RWPE2 (cell line): ENCODE measurements at places on chromosomes 3 and 15.

- H3K4me3 ChIP-seq, result no peak overlapping the region
- no peak overlapping the region for H3K27ac ChIP-seq
Observed at GRCh38 chr3:144200466-144200865, 228.8 kb downstream of the DIPK2A start.

DNA sequence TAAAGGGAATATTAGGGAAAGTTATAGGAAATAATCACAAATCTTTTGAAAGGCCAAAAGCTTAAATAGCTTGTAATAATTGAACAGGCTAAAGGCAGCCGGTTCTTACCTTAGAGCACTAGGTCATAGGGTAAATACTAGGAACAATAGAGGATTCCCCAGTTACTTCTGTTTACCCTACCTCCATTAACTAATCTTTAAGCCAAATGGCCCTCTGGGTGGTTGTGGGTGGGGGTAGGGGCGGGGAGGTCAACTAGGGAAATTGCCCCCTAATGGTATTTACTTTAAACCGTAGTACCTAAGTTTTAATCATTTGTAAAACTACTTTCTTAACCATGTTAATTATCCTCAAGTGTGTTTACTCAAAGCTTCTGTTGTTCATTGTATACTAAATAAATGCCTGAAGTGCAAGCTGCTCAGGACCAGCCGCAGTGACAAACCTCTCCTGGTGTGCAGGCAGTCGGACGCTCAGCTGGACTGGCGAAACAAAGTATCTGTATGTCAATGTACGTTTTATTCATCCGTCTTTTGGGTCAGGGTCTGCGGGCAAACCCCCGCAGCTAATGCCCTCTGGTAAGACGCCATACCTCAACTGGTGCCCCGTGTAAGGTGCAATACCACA is 18.9 kb downstream of the MAGEL2 start:
- H3K36me3 ChIP-seq, result no peaks in the 10 kb centered on the region
- peaks cover 33% of the 10 kb centered on the region for H3K27me3 ChIP-seq
- DNase-seq, result no peak
- H3K4me1 ChIP-seq, result no peaks in the 10 kb centered on the region
- H3K4me3 ChIP-seq, result no peak overlapping the region

GRCh38 chr3:108221393-108221792 is 831 bp downstream of the IFT57 start:
- DNase-seq, result no peak
- H3K36me3 ChIP-seq, result peaks cover 17% of the 10 kb centered on the region
- H3K4me3 ChIP-seq, result peak overlapping the region; percentile 64
- H3K27ac ChIP-seq, result no peak overlapping the region
- H3K27me3 ChIP-seq, result no peaks in the 10 kb centered on the region

DNA sequence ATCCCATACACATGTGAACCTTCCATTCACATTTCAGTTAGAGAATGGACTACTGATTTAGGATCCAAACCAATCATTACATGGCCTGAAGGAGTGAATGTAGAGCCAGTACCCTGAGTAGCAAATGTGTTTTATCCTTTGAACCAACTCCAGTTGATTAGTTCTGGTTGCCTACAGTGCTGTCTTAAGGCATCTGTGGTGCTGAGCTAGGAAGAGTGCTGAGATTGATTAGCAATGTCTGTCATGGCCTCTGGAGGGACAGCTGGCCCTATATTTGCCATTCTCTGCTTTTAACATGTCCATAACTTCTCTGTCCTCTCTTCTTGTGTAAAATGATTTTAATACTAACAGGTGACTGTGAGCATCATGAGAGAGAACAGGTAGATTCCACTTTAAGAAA is 11.1 kb downstream of the LRTM1 start:
- H3K36me3 ChIP-seq, result no peaks in the 10 kb centered on the region
- H3K4me3 ChIP-seq, result no peak overlapping the region
- no peak for DNase-seq
- no peaks in the 10 kb centered on the region for H3K4me1 ChIP-seq
- H3K27ac ChIP-seq, result no peak overlapping the region

DNA sequence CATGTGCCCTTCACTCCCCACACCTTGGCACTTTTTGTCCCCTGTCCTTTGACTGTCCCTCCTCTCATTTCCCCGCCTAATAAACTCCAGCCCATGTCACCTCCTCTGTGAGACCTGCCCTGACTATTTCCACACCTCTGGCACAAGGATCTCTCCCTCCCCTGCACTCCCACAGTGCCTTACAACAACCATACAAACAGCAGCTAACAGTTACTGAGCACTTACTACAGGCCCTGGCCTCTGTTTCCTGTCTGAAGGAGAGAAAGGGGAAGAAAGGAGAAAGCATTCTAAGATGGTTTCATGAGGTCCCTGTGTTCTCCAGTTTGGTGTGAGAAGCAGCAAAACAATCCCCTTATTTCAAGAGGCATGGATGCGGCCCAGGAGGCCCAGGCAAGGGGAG is 20.0 kb upstream of the TRH start:
- H3K27me3 ChIP-seq, result peaks cover 2% of the 10 kb centered on the region
- DNase-seq, result no peak
- H3K36me3 ChIP-seq, result no peaks in the 10 kb centered on the region
- no peaks in the 10 kb centered on the region for H3K4me1 ChIP-seq
- no peak overlapping the region for H3K4me3 ChIP-seq
- no peak overlapping the region for H3K27ac ChIP-seq

GRCh38 chr3:70096376-70097066 is 97.0 kb downstream of the SAMMSON start:
- peaks cover 5% of the 10 kb centered on the region for H3K27me3 ChIP-seq
- no peak for DNase-seq
- H3K4me1 ChIP-seq, result no peaks in the 10 kb centered on the region
- H3K27ac ChIP-seq, result no peak overlapping the region

DNA sequence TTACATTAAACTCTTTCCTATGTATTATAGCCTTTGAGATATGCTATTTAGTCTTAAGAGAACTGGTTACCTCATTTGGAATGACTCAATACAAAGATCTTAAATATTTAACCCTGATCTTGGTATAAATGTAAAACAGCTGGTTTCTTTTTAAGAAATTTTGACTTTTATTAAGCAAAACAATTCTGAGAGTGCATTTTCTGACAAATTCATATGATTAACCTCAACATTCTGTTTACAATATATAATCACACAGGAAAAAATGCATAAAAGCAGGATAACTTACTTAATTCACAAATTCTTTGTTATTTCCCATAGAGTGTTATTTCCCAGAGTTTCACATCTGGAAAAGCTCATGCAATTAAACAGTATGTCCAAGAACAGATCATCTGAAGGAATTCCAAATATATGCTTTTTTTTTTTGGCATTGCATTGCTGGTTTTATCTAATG is 400.4 kb upstream of the THBS1 start:
- H3K4me1 ChIP-seq, result peaks cover 74% of the 10 kb centered on the region
- DNase-seq, result no peak
- H3K36me3 ChIP-seq, result no peaks in the 10 kb centered on the region
- peak overlapping the region; percentile 100 for H3K27ac ChIP-seq

- H3K27ac ChIP-seq, result no peak overlapping the region
- no peaks in the 10 kb centered on the region for H3K4me1 ChIP-seq
Observed at GRCh38 chr15:37124331-37124730, 24.0 kb upstream of the MEIS2 start.

DNA sequence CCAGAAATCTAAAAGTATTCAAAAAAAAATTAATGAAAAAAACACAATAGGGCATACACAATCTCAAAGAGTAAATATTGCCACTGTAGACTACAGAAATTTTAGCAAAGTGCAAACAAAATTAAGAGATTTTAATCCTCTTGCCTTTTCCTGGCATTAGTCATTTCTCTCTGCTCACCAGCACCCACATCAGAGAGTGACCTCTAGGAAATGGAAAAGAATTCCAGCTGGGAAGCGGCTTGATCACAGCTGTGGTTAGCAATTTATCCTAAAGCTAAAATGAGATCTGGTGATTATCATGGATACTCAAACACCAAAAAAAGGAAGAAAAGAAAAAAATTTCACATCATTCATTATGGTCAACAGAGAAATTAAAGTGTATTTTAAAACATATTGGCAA is 7.5 kb downstream of the CSNK1G1 start:
- no peaks in the 10 kb centered on the region for H3K27me3 ChIP-seq
- peaks cover 70% of the 10 kb centered on the region for H3K36me3 ChIP-seq
- no peak for DNase-seq
- H3K27ac ChIP-seq, result no peak overlapping the region
- no peak overlapping the region for H3K4me3 ChIP-seq

DNA sequence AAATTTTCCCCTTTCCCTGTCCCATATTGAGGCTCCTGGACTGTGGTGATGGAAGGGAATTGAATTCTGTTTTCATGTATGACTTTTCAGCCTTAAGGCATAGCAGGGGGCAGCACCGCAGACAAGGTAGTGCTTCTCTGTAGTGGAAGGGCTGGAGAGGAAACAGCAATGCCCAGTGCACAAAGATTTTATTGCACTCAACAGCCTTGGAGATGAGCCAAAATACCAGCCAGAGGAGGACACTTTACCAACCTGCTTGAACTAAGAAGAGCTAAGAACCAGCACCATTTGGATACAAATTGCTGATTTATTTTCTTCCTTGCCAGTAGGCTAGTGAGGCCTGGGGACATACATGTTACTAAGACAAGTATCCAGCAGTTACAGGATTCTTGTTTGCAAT is 98.7 kb downstream of the KCNMB2 start:
- H3K27me3 ChIP-seq, result no peaks in the 10 kb centered on the region
- no peaks in the 10 kb centered on the region for H3K4me1 ChIP-seq
- no peak for DNase-seq
- H3K27ac ChIP-seq, result no peak overlapping the region
- no peak overlapping the region for H3K4me3 ChIP-seq
- H3K36me3 ChIP-seq, result no peaks in the 10 kb centered on the region

- no peaks in the 10 kb centered on the region for H3K4me1 ChIP-seq
- DNase-seq, result no peak
- H3K27ac ChIP-seq, result no peak overlapping the region
- no peaks in the 10 kb centered on the region for H3K36me3 ChIP-seq
Observed at GRCh38 chr3:16697443-16698147, 92.4 kb upstream of the DAZL start.

DNA sequence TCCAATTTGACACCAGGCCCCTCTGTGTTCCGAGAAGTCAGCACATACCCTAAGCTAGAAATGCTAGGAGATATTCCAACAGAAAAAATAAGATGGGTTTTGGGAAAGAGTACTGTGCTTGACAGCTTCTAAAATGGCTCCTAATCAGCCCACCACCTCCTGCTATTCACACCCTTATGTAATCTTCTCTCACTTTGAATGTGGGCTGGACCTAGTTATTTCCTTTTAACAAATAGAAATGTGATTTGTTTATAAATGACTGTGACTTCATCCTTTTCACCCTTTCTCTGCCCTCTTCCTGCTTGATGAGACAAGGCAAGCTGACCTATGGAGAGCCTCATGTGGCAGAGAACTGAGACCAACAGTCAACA is 961.1 kb downstream of the FHIT start:
- no peak overlapping the region for H3K27ac ChIP-seq
- H3K4me3 ChIP-seq, result no peak overlapping the region
- H3K36me3 ChIP-seq, result no peaks in the 10 kb centered on the region
- H3K4me1 ChIP-seq, result no peaks in the 10 kb centered on the region
- H3K27me3 ChIP-seq, result no peaks in the 10 kb centered on the region
- DNase-seq, result no peak

DNA sequence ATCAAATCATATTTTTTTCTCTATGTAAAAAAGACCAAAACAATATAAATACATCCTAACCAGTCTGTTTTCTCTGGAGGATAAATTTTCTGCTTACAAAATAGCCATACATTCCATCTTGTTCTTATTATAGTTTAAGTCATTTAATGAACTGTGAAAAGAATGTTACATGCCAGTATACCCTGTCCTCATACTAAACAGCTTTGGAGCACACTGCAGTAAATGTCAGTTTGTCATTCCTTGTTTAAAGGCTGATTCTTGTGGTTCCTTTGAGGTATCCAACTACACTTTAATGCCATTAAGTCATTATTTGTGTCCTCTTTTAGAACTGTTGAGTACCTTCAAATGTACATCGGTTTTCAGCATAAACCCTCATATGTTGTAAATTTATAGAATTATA is 52.7 kb upstream of the DCBLD2 start:
- H3K4me3 ChIP-seq, result no peak overlapping the region
- no peaks in the 10 kb centered on the region for H3K27me3 ChIP-seq
- H3K27ac ChIP-seq, result peak overlapping the region; percentile 82
- no peak for DNase-seq
- peaks cover 22% of the 10 kb centered on the region for H3K4me1 ChIP-seq
- no peaks in the 10 kb centered on the region for H3K36me3 ChIP-seq

GRCh38 chr3:12953201-12953995 is 112.0 kb upstream of the RPL32 start:
- H3K27ac ChIP-seq, result no peak overlapping the region
- DNase-seq, result no peak
- H3K36me3 ChIP-seq, result no peaks in the 10 kb centered on the region
- H3K27me3 ChIP-seq, result no peaks in the 10 kb centered on the region

DNA sequence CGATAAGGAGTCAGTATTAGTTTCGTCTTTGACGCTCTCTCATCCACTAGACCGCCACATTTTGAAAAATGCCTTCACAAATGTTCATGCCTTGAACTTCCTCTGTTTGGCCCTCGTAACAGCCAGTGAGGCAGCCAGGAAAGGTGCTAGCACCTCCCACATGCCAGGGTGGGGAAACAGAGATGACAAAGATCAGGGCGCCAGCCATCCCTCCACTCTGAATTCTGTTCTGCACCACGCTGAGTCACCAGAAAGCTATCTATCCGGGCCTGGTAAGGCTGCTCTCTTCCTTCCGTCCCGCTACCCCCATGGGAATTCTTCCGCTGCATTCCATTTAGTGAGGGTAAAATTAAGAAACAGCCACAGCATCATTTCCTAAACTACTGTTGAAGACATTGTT is 31.3 kb upstream of the BCL2L10 start:
- no peaks in the 10 kb centered on the region for H3K27me3 ChIP-seq
- peaks cover 16% of the 10 kb centered on the region for H3K4me1 ChIP-seq
- H3K27ac ChIP-seq, result peak overlapping the region; percentile 71
- no peak overlapping the region for H3K4me3 ChIP-seq
- H3K36me3 ChIP-seq, result peaks cover 46% of the 10 kb centered on the region
- peak; percentile 92 for DNase-seq

DNA sequence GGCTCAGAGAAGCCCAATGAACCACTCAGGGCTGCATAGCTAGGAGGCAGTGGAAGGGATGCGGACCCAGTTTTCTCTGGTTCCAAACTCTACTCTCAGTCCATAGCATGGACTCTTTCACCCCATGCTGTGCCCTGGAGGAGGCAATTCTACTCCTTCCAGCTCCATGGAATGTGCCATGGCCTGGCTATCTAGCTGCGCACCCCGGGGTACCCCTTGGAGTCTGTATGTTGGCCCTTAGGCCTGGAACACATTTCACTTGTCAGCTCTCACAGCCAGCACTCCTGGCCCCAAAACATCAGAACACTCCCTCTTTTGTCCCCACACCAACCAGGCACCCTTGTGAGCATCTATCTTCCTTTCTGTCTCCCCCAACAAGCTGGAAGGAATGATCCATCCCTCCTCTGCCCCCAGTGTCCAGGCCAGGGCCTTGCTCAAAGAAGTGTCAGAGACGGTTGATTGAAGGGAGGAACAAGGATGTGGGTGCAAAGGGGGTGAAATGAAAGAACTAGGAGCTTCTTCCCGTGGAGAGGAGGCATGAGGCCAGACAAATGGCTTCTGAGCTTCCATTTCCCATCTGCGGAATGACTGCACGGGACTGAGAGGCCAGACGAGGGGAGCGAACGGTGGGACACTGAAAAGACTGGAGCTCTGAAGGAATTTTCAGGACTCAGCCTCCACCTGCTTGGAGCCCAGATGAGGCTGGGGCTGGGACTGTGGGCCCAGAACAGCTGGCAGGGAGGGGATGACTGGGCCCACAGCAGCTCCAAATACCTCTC is 2.8 kb downstream of the PRSS50 start:
- H3K27ac ChIP-seq, result no peak overlapping the region
- no peak overlapping the region for H3K4me3 ChIP-seq
- no peaks in the 10 kb centered on the region for H3K36me3 ChIP-seq
- no peak for DNase-seq
